ENCODE measurements at places on chromosomes 7 and 10. TPM values are rescaled to one million over a fixed set of nuclear protein-coding genes. Genes with fewer than 3 reads are reported as not detected.
A peak's percentile ranks its signal among the peaks of the same experiment; 100 is the strongest.

DNA sequence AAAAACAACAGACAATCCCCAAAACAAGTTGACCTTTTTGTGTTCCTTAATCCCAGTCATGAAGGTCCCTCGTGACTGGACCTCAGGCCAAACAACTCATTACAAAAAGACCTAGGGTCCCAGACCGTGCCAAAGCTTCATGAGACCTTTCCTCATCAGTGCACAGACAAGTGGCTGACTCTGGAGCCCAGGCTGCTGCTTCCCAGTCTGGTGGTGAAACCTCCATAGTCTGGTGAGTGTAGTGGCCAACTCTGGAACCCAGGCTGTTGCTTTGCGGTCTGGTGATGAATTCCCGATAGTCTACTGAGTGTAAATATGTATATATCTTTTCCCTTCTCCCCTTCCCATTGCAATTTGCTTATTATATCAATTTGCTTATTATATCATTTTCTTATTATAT lies 22.1 kb upstream of the SLC18A3 start:
- DNase-seq, result no peak

GRCh38 chr7:26319636-26320035 lies 28.0 kb downstream of the SNX10 start:
- DNase-seq, result no peak

- no peak for DNase-seq
Observed at GRCh38 chr7:42099470-42100155, 137.4 kb downstream of the GLI3 start.

GRCh38 chr10:61931620-61932332 lies 30.3 kb downstream of the ARID5B start:
- no peak for DNase-seq

- DNase-seq, result no peak
Observed at GRCh38 chr7:44761207-44762161, 12.8 kb downstream of the ZMIZ2 start.

DNA sequence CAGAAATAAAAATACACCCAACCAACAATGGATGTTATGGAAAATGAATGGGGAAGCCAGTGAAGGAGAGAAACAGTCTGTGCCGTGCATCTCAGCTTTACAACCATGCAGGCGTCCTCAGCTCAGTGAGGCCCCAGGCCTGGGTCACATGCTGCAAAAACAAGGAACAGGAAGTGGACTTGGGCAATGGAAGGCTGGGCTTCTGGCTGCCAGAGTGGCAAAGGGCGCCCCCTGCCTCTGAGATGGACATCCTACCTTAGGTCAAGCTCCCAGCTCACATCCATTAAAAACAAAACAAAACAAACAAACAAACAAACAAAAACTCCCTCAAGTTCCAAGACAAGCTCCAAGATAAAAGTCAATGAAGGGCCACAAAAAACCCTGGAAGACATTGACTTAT lies 54.7 kb upstream of the AFAP1L2 start:
- peak; percentile 24 for DNase-seq

The ANKRD30A gene
- not detected for total RNA-seq

The TET1 gene
- 3.4 TPM for total RNA-seq

The H2BK1 gene
- not detected for total RNA-seq

The IGFBP3 gene
- not detected for total RNA-seq
